ENCODE measurements at places on chromosomes 16 and 17.
A peak's percentile ranks its signal among the peaks of the same experiment; 100 is the strongest.

DNA sequence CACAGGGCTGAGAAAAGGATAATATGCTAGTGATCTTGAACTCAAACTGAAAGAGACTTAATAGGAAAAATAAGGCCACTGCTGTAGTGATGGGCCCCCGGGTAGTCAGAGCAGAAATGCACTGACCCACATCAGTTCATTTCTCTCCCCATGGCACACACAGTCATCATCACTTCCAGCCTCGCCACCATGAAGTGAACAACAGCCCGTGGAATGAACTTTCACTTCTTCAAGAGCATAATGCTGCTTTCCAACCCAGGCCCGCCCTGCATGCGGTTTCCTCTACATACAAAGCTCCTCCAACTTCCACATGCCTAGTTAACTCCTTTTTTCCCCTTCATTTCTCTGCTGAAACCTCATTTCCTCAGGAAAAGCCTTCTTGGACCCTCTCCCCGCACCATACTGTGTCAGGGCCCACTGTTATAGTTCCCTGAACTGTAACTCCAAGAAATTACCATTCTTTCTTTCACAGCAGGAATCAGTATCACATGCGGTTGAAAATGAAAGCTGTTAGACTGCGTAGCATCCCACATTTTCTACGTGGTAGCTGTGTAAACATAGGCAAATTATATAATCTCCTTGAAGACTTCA, 65.8 kb upstream of the SMIM36 start:
- no peaks in the 10 kb centered on the region for H3K27me3 ChIP-seq
- no peaks in the 10 kb centered on the region for H3K4me1 ChIP-seq
- H3K4me3 ChIP-seq = peak overlapping the region; percentile 12

DNA sequence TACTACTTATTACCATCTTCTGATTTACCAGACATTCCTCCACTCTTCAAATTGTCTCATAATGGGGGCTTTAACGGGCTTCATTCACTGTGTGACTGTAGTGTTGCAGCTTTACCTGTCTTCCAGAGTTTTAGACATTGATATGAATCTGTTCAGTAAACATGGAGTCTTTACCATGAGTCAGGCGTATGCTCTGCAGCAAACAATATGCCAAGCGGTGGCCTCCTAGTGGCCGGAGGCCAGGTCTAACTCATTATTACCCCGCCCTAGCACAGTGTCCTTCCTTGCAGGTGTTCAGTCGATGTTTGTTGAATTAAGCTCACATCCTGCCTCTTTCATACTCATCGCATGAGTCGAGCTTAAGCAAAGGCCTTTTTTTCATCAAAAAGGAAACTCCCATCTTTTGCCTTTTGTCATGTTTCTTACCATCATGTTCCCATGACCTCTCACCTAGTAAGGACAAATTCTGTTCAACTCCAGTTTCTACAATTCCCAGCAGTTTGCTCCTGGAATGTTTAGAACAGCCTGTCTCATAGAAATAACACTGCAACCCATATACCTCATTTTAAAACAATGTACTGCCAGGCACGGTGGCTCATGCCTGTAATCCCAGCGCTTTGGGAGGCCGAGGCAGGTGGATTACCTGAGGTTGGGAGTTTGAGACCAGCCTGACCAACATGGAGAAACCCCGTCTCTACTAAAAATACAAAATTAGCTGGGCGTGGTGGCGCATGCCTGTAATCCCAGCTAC, 39.4 kb downstream of the TUBD1 start:
- H3K27me3 ChIP-seq = no peaks in the 10 kb centered on the region
- H3K4me3 ChIP-seq = no peak overlapping the region
- H3K27ac ChIP-seq = peak overlapping the region; percentile 58
- H3K36me3 ChIP-seq = no peaks in the 10 kb centered on the region

DNA sequence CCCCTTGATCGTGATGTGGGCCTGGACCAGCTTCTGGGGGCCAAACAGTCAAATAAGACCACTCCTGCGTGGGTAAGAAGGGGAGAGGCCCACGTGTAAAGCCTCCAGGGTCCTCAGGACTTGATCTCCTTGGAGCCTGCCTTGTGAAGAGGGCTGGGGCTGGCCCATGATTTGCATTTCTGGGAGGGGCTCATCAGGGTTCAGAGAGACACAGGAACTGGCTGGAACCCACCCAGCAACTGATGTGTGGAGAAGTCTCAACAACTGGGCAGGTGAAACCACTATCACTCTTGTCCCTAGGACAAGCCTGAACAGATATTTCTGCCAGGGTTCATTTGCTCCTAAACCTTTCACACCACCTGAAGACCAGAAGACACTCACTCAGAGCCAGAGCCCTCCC, 214.7 kb downstream of the ZNF423 start:
- no peaks in the 10 kb centered on the region for H3K36me3 ChIP-seq
- H3K27ac ChIP-seq = no peak overlapping the region
- no peaks in the 10 kb centered on the region for H3K27me3 ChIP-seq
- H3K4me1 ChIP-seq = peaks cover 29% of the 10 kb centered on the region
- H3K4me3 ChIP-seq = no peak overlapping the region

- H3K27me3 ChIP-seq = no peaks in the 10 kb centered on the region
- DNase-seq = peak; percentile 87
- H3K27ac ChIP-seq = no peak overlapping the region
- H3K4me3 ChIP-seq = no peak overlapping the region
- no peaks in the 10 kb centered on the region for H3K36me3 ChIP-seq
- peaks cover 24% of the 10 kb centered on the region for H3K4me1 ChIP-seq
Observed at GRCh38 chr17:77881545-77881944, 77.0 kb upstream of the TNRC6C start.

DNA sequence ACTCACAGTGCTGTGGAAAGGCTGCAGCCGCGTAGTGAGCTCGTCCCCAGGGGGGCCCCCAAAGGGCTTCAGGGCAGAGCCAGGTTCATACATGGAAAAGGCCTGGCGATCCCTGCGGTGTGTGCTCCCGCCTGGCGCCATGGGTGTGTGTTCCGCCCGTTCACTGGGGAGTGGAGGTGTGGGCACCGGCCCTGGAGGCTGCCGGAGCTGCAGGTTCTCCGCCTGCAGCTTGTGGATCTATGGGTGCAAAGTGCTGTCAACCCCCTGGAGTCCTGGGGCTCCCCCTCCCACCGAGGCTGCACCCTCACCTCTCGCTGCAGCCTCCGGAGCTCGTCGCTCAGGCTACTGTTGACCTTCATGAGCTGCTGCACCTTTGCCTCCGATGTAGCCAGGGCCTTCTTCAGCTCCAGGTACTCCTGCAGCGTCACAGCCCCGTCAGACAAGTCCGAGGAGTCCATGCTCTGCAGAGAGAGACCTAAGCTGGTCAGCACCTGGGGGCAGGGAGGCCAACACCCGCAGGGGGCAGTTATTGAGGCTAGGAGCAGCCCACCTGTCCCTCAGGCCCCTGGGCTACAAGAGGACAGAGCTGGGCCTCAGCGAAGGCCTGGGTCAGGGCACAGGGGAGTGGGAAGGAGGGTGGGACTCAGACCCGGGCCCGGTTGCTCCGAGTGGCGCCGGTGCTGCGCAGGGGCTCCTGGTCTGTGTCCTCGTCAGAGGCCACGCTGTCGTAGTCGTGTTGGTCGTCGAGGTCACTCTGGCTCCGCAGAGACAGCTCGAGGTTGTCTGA, 7.9 kb downstream of the TP53I13 start:
- H3K4me1 ChIP-seq = peaks cover 34% of the 10 kb centered on the region
- peak; percentile 64 for DNase-seq
- peaks cover 80% of the 10 kb centered on the region for H3K36me3 ChIP-seq
- no peaks in the 10 kb centered on the region for H3K27me3 ChIP-seq

- no peaks in the 10 kb centered on the region for H3K27me3 ChIP-seq
- DNase-seq = no peak
- no peak overlapping the region for H3K27ac ChIP-seq
- no peak overlapping the region for H3K4me3 ChIP-seq
Observed at GRCh38 chr17:41013606-41014005, 4.7 kb upstream of the KRTAP3-1 start.

- H3K27ac ChIP-seq = no peak overlapping the region
- H3K36me3 ChIP-seq = no peaks in the 10 kb centered on the region
- H3K27me3 ChIP-seq = no peaks in the 10 kb centered on the region
- no peak for DNase-seq
- peak overlapping the region; percentile 33 for H3K4me3 ChIP-seq
- H3K4me1 ChIP-seq = peaks cover 8% of the 10 kb centered on the region
Observed at GRCh38 chr17:33292201-33292980, 704 bp downstream of the ASIC2 start.

DNA sequence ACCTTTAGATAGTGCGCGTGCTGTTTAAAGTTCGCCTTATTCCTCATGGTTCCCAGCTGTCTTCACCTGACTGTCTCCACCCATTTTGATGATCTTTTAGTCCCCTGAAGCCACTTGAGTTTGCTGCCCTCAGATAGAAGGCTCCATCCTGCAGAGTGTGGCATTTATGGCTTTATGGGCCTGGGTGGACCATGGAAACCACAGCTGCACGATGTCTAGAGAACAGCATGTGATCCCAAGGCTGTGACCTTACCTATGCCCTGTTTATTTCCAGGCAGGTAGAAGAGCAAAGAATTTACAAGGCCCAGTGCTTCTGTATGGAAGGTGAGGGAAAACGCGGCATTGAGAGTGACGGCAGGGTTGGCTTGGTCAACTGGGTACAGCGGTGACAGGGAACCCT, 356.9 kb downstream of the SLC39A11 start:
- no peak for DNase-seq
- peaks cover 17% of the 10 kb centered on the region for H3K36me3 ChIP-seq
- no peaks in the 10 kb centered on the region for H3K27me3 ChIP-seq
- H3K4me1 ChIP-seq = no peaks in the 10 kb centered on the region

DNA sequence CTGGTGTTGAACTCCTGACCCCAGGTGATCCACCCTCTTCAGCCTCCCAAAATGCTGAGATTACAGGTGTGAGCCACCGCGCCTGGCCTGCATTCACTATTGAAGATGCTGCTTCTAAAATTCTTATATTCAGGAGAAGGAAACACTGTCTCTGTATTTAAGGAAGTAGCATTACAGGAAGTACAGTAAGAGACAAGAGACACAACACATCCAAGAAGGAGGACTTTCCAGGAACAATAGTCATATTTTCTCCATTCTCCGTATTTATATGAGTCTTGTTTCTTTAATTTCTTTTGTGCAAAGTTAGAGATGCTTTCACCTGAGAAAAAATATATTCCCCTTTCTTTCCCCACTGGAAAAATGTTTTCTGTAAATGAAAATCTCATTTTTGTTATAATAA, 18.3 kb upstream of the ABCA3 start:
- no peak for DNase-seq
- no peaks in the 10 kb centered on the region for H3K36me3 ChIP-seq
- no peaks in the 10 kb centered on the region for H3K4me1 ChIP-seq
- no peak overlapping the region for H3K27ac ChIP-seq
- no peak overlapping the region for H3K4me3 ChIP-seq

GRCh38 chr17:35185849-35186248, 8.3 kb downstream of the SLC35G3 start:
- H3K4me1 ChIP-seq = no peaks in the 10 kb centered on the region
- H3K36me3 ChIP-seq = no peaks in the 10 kb centered on the region
- no peak for DNase-seq
- no peak overlapping the region for H3K27ac ChIP-seq

- peak; percentile 82 for DNase-seq
- no peaks in the 10 kb centered on the region for H3K36me3 ChIP-seq
- peaks cover 44% of the 10 kb centered on the region for H3K4me1 ChIP-seq
- peak overlapping the region; percentile 63 for H3K27ac ChIP-seq
Observed at GRCh38 chr17:44587339-44587738, 30.1 kb downstream of the FZD2 start.

DNA sequence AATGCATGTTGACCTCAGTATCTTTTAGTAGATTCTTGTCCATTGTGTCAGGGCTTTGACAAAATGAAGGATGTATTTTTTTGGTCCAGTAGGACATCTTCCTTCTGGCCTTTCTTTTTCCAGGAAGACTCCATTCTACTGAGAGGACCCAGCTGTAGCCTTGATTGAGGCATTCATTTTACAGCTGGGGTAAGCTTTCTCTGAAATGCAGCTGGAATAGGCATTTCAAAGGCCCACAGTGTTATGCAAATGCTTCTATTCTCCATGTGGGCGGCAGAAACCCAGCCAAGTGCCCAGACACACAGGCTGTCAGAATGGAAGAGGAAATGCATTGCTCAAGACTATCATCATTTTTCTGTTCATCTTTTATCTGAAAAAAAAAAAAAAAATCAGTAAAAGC, 629.0 kb upstream of the CDH8 start:
- no peak overlapping the region for H3K27ac ChIP-seq
- DNase-seq = no peak
- no peaks in the 10 kb centered on the region for H3K27me3 ChIP-seq
- no peak overlapping the region for H3K4me3 ChIP-seq

- H3K4me1 ChIP-seq = no peaks in the 10 kb centered on the region
- H3K36me3 ChIP-seq = no peaks in the 10 kb centered on the region
Observed at GRCh38 chr16:31333686-31334649, 21.0 kb upstream of the ITGAX start.

- DNase-seq = no peak
- H3K4me3 ChIP-seq = no peak overlapping the region
- H3K27me3 ChIP-seq = peaks cover 53% of the 10 kb centered on the region
- no peaks in the 10 kb centered on the region for H3K4me1 ChIP-seq
- H3K27ac ChIP-seq = no peak overlapping the region
- no peaks in the 10 kb centered on the region for H3K36me3 ChIP-seq
Observed at GRCh38 chr17:36697903-36698530, 96.6 kb downstream of the MRM1 start.

GRCh38 chr17:64732336-64733006, 70.4 kb upstream of the SMURF2 start:
- no peak overlapping the region for H3K27ac ChIP-seq
- DNase-seq = no peak
- no peaks in the 10 kb centered on the region for H3K36me3 ChIP-seq
- H3K27me3 ChIP-seq = no peaks in the 10 kb centered on the region
- H3K4me1 ChIP-seq = peaks cover 7% of the 10 kb centered on the region

- H3K4me1 ChIP-seq = no peaks in the 10 kb centered on the region
- no peak overlapping the region for H3K27ac ChIP-seq
- no peaks in the 10 kb centered on the region for H3K36me3 ChIP-seq
- no peak for DNase-seq
Observed at GRCh38 chr16:88389621-88390160, 6.9 kb downstream of the ZNF469 start.

DNA sequence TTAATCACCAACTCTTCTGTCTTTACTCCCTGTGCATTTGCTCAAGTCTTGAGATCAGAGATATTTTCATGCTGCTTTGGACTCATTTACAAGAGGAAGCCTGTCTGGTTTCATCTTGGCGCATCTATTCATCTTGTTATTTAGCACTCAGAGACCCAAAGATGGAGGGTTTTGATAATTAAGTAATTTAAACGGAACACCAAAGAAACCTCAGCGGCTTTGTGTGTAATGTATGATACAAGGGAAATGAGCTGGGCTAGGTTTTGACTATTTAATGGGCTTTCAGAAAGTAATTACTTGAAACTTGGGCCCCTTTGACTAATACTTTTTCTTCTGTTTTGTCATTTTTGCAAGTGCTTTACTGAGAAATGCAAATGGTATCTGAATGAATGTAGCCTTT, 66.2 kb upstream of the CACNG3 start:
- no peak overlapping the region for H3K27ac ChIP-seq
- no peaks in the 10 kb centered on the region for H3K27me3 ChIP-seq
- no peaks in the 10 kb centered on the region for H3K4me1 ChIP-seq
- H3K36me3 ChIP-seq = peaks cover 12% of the 10 kb centered on the region
